Brain microvascular endothelial cell (primary cell): ENCODE measurements at places on chromosomes 5 and 9.

- no peak for DNase-seq
Measured at GRCh38 chr9:128439273-128439672, 16.5 kb upstream of the ODF2 start.

GRCh38 chr5:146671561-146672295 lies 155.7 kb upstream of the GPR151 start:
- no peak for DNase-seq

DNA sequence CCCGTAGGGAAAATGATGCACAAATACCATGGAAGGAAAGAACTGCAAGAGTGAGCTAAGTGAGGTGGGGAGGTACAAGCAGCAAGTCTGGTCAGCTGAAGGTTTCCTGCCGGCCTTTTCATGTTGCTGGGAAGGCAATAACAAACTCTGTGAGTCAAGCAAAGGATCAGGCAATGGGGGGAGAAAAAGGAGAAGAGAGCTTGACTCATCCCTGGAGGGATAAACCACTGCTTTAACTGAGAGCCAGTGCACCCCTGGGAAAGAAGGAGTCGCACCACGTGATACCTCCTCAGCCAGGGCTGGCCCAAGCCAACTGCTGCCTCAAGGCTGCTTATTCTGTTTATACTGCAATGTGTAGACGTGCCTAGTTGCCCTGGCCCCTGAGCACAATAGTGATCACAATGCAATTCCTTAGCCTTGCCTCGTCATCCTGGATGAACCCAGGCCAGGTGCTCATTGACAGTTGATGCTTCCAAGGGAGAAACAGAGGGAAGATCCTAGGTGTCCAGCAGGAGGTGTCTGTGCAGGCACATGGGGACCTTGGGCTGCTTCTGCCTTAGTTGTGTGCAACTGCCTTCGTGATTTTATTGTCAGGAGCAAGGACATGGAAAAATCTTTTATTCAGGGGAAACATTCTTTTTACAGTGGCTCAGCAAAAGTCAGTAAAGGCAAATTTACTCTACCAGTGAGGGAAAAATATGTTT lies 203.0 kb upstream of the TUT7 start:
- peak; percentile 82 for DNase-seq

GRCh38 chr5:81726297-81726696 lies 24.6 kb downstream of the SSBP2 start:
- DNase-seq = no peak

GRCh38 chr5:93126634-93127033 lies 454.4 kb downstream of the NR2F1-AS1 start:
- DNase-seq = no peak

DNA sequence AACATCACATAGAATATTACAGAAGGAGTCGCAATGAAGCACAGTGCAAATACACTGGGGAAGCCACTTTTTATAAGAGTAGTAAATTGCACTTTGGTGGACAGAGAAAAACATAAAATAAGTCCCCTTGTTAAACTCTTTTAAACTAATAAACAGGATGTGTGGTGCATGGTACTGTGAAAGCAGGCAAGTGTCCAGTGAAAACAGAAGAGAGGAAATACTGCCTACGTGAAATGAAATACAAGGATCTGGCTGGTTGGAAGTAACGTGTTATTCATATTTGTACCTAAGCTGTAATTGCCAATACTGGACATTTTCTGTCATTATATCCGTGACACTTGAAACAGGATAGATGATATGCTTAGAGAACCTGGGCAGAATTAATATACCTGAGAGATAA lies 191.9 kb upstream of the SLC27A6 start:
- peak; percentile 16 for DNase-seq

- no peak for DNase-seq
Measured at GRCh38 chr9:2043243-2043642, 28.1 kb downstream of the SMARCA2 start.

GRCh38 chr9:7174884-7175283 lies 417.1 kb downstream of the KDM4C start:
- DNase-seq = no peak

- no peak for DNase-seq
Measured at GRCh38 chr9:94482110-94482509, 72.8 kb upstream of the PCAT7 start.

DNA sequence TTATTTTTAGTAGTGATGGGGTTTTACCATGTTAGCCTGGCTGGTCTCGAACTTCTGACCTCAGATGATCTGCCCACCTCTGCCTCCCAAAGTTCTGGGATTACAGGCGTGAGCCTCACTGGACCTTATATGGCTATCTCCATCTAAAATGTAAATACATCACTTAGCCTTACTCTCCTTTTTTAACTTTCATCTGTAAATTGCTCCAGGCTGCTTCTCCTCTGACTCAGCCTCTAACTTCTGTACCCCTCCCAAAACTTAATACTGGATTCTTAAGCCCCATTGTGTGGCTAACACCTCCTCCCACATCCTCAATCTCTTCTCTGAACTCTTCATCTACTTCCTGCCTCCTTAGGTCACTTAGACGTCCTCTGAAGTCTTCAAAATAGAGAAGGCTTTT lies 4.0 kb downstream of the SNX30 start:
- DNase-seq = no peak

DNA sequence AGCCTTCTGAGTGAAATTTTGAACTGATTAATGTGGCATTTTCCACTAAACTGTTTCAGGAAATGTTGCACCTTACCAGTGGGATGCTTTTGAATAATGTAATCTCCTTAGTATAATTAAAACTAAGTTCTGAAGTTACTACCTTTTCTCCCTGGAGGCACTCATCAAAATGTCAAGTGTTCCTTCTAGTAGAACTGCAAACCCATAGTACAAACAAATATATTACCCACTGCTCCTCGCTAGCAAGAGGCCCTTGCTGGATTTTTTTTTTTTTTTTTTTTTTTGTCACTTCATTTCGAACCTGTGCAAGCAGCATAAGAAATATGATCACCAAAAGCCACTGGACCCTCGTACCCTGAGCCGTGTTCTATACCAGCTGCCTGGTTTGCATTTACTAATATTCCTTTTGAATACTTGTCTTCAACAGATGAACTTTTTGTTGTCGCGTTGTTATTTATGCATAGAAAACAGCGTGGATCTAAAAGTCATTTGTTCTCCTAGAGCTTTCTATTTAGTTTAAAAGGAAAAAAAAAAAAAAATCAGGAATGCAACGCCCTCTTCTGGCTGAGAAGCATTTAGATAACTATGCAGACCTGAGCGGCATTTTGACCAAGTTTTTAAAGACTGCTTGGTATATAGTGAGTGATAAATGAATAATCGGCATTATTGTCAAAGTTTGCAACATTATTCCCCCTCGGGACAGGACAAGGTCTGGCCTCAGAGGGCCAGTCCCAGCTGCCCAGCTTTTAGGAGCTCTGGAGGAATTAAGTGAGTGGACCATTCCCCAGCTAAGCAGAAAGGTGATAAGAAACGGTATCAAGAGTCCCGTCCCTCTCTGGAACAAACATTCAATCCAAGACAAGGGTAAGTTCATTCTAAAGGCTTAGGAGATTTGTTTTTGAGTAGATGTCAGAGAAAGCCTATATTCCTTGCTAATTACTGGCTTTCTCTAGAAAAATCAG lies 162.5 kb upstream of the KIF2A start:
- DNase-seq = no peak

DNA sequence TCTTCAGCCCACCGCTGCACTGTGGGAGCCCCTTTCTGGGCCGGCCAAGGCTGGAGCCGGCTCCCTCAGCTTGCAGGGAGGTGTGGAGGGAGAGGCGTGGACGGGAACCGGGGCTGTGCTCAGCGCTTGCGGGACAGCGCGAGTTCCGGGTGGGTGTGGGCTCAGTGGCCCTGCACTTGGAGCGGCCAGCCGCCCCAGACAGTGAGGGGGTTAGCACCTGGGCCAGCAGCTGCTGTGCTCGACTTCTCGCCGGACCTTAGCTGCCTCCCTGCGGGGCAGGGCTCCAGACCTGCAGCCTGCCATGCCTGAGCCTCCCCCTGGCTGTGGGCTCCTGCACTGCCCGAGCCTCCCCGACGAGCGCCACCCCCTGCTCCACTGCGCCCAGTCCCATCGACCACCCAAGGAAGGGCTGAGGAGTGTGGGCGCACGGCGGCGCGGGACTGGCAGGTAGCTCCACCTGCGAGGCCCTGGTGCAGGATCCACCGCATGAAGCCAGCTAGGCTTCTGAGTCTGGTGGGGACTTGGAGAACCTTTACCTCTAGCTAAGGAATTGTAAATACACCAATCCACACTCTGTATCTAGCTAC lies 92.9 kb upstream of the MAST4 start:
- DNase-seq = no peak

GRCh38 chr9:1658661-1659362 lies 356.3 kb upstream of the SMARCA2 start:
- DNase-seq = no peak

DNA sequence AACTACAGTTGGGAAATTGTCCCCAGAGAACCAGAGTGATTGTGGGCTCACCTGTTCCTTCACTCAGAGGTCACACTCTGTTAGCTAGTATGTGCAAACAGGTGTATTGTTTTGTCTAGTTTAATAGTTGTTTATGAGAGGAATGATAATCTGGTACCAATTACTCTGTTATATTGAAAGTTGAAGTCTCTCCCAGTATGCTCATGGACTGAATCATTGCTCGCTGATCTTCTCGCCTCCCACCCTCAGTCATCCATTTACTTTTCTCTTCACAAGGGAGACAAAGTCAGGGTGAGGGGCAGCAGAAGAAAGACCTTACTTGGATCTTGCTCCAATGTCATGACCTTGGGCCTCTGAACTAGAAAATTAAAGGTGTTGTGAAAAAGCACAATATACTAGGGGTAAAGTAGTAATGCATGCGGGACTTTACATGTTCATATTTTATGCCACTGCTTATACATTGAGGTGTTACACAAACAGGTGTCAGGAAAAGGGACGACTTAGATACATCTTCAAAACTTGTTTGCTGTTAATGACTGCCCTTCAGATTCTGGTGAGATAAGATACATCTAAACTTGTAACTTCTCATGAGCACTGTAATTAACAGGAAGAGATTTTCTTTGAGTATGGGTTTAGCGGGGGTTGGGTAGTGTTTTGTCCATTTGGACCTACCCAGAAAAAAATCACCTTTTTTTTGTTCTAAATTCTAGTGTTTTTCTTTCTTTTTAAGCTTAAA lies 36.9 kb downstream of the LNPEP start:
- no peak for DNase-seq

GRCh38 chr5:1020452-1020961 lies 11.9 kb downstream of the NKD2 start:
- no peak for DNase-seq

- DNase-seq = no peak
Measured at GRCh38 chr9:78371981-78372380, 75.1 kb downstream of the PSAT1 start.
